Activated T-helper 9 cell treated with anti-CD3 and anti-CD28 coated beads, Interleukin-2, amount 50 U/mL, for 16 hours (primary cell): ENCODE measurements at places on chromosomes 4 and X.

DNA sequence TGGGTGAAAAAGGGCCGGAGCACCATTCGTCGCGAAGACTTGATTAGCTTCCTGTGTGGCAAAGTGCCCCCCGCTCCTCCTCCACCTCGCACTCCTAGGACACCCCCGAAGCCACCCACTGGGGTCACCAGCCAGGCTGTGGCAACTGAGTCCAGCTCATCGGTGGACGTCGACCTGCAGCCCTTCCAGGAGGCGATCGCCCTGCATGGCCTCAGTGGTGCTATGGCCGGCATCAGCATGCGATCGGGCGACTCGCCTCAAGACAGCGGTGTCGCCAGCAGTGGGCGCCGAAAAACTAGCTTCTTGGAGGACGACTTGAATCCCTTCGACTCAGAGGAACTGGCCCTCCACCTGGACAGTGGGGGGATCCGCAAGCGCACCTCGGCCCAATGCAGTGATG lies 126.8 kb upstream of the CXorf66 start:
- no peak for DNase-seq

DNA sequence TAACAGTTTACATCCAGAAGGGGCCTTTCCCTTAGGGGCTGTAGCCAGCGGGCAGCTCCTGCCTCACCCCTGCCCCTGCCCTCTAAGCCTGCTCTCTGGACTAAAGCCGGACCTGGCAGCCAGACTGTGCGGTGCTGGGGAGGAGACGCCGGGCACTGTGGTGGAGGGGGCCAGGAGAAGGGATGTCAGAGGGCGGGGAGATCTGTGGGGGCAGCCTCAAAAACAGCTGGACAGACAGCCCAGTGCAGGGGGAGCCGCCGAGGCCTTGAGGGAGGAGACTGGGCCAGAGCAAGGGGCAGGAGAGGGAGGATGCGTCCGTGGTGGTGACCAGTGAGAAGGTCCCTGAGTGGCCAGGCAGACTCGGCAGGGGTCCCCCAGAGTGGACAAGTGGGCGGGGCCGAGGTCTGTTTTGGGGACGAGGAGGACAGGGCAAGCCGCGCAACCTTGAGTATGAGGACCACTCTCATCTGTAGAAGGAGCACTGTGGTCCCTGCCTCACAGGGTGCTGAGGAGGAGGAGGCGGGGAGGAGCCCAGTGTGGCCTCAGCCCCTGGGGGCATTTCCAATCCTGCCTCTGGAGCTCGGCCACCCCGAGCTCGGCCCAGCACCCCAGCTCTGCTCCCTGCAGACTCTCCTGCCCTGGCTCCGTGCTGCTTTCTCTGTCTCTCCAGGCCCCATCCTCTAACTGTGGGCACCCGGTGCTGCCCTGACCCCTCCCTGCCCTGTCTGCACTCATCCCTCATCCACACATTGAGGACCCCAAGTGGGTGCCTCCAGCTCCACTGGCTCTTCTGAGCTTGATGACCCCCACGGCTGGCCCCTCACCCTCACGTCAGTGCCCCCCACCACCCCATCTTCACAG lies 59.2 kb upstream of the NKX1-1 start:
- DNase-seq, result no peak

- no peak for DNase-seq
Measured at GRCh38 chr4:153884325-153884724, 95.4 kb upstream of the SFRP2 start.

- no peak for DNase-seq
Measured at GRCh38 chrX:9612146-9612505, 147.3 kb downstream of the TBL1X start.

DNA sequence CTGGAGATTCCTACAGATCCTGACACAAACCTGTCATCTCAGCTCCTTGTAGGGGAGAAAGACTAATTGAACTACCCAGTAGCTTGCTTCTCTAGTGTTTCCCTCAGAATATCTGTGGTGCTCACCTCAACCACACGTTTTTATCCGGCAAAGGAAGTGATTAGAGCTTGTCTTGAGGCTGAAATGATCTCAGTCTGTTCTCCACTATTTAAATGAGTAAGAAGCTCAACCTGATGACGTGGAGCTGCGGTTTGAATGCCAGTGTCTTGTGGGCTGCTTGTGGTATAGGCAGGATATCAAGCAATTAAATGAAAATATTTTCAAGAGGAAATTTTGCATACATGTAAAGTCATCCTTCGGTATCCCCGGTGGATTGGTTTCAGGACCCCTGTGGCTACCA lies 270.2 kb downstream of the TLL1 start:
- no peak for DNase-seq

- DNase-seq, result no peak
Measured at GRCh38 chrX:101552714-101553113, 2.4 kb downstream of the ARMCX1 start.

DNA sequence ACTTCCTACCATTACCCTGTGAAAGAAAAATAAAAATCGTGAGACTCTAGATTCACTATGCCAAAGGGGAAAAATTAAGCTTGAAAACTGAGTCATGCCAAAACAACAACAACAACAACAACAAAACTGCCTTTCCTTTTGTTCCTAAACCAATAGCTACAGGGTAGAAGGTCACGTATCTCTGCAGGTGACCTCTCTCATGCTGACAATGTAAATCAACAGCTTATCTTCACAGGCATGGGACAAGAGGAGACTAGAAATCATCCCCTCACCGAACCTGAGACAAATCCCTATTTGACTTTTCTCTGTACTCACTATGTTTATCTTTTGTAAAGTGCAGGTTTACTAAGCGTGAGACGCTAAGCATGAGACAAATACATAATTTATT lies 20.5 kb upstream of the AADAT start:
- no peak for DNase-seq

DNA sequence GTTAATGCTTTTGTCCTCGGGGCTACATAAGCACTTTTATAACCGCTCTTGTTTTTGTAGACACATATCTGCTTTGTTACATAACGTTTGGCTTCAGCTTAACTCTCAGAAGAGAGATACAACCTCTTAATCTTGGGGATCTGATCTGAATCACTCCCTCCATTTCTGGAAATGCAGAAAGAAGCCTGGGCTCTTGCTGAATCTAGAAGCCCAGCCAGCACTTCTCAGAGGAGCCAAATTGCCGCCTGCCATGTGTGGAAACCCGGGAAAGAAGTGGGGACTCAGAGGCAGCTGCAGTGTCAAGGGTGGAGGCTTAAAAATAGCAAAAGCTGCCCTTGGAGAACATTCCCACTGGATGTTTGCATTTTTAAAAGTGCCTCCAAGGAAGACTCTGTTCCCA lies 69.3 kb upstream of the LDB2 start:
- DNase-seq, result no peak

DNA sequence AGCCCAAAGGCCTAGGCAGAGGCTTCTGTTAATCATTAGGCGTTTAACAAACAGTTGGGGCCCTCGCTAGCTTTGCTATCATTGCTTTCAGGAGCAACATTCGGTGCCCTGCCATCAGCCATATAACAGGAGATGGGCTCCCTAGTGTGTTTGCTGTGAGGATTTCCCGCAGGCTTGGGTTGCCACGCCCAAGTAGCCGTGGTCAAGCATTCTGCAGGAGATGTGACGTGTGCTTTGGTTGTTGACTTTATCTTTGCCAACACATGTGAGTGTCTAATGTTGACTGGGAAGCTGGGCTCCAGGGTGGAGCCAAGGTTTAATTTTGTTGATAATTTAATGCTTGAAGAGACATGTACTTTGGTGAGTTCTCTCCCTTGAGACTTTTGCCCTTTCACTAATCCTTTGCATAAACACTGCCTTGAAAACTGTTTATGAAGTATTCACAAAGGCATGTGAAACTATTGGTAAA lies 184.6 kb upstream of the KIT start:
- no peak for DNase-seq

- no peak for DNase-seq
Measured at GRCh38 chrX:44529310-44529709, 13.3 kb downstream of the FUNDC1 start.

GRCh38 chrX:136662104-136662503 lies 14.1 kb downstream of the CD40LG start:
- no peak for DNase-seq

DNA sequence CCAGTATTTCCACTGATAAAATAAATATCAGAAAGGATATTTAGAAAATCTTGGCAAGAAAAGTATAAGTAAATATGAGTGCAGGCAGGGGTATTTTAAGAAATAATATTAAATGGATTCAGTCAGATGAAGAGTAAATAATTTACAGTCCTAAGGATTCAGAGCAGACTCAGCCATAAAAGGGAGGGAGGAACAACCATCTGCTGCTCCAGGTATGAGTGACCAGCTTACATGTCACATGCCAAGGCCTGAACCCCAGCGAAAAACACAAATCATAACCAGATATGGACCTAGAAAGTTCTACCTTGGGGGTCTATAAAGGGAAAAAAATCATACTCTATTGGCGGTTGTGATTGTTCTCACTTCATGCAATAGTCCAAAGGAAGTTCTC lies 166.8 kb downstream of the COL4A6 start:
- no peak for DNase-seq

DNA sequence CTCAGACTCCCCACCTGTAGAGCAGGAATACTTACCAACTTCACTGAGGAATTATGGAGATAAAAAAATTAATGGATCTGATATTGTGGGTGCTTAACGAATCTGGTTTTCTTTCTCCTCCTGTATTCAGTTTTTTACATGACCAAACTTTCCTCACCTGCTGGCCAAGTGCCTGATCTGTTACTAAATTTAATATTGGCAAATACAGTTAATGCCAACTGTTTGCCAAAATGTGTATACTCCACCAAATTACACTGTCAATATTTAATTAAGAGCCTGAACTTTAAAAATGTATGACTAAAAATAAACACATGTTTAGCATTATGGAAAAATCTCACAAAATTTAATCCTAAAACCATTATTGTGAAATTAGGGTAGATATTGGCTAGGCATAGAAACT lies 3.3 kb downstream of the PGRMC2 start:
- DNase-seq, result no peak

- DNase-seq, result no peak
Measured at GRCh38 chr4:14877246-14878225, 124.7 kb upstream of the CPEB2 start.

- DNase-seq, result no peak
Measured at GRCh38 chr4:6208416-6208815, 8.1 kb upstream of the JAKMIP1 start.

- DNase-seq, result peak; percentile 9
Measured at GRCh38 chr4:183348706-183349659, 26.8 kb upstream of the CLDN24 start.

DNA sequence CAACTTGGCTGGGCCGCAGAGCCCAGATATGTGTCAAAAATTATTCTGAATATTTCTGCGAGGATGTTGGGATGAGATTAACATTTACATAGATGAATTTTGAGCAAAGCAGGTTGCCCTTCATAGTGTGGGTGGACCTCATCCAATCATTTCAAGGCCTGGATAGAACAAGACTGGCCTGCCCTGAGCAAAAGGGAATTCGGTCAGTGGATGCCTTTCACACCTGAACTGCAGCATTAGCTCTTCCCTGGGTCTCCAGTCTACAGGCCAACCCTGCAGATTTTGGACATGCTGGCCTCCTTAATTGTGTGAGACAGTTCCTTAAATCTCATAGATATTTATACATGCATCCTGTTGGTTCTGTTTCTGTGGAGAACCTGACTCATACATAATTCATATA lies 32.4 kb upstream of the SLC10A4 start:
- no peak for DNase-seq

DNA sequence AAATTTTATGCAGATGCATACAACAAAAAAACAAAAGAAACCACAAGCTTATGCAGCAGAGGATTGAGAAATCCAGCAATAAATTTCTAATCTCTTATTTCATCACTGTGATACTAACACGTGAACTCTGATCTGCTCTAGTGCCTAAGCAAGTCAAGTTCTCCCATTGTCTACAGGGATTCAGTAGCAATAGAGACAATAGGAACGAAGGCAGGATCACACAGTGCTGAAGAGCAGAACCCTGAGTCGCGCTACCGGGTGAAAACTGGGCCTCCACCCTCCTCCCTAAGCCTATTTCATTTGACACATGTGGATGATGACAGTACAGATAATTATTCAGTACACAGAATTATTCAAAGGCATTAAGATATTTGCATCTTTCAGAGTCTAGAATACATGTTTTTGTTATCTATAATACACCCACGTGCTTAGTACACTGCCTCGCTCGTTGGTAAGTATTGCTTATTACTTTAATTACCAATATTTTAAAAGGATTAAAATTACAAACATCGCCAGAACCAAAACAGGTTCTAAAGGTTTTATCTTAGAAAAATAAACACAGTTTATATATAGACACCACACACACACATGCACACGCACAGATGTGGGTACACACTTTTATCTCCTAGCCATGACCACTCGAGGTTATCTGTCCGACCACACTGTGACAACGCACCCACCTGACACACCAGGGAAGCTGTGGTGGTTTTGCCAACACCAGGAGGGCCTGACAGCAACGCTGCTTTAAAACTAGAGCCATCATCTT lies 60.1 kb downstream of the RFC1 start:
- DNase-seq, result no peak

GRCh38 chr4:8238036-8238511 lies 31.5 kb upstream of the HTRA3 start:
- no peak for DNase-seq

- no peak for DNase-seq
Measured at GRCh38 chr4:7638489-7638888, 203.8 kb upstream of the PSAPL1 start.

- no peak for DNase-seq
Measured at GRCh38 chr4:88144866-88145300, 13.6 kb downstream of the ABCG2 start.

DNA sequence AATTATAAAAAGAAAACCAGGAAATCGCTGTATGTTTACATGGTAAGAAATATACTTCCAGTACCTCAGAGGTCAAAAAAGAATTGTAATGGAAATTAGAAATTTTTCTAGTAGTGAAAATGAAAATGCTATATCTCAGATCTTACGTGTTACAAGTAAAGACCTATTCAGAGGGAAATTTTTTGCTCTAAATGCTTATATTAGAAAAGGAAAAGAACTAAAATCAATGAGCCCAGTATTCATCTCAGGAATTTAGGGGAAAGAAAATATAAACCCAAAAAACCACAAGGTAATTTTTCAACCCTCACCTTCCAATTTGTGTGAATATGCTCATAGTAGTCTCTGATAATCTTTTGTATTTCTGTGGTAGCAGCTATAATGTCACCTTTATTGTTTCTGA lies 145.6 kb downstream of the RAP1GDS1 start:
- DNase-seq, result no peak

GRCh38 chr4:129098531-129099001 lies 2.6 kb downstream of the C4orf33 start:
- DNase-seq, result no peak

DNA sequence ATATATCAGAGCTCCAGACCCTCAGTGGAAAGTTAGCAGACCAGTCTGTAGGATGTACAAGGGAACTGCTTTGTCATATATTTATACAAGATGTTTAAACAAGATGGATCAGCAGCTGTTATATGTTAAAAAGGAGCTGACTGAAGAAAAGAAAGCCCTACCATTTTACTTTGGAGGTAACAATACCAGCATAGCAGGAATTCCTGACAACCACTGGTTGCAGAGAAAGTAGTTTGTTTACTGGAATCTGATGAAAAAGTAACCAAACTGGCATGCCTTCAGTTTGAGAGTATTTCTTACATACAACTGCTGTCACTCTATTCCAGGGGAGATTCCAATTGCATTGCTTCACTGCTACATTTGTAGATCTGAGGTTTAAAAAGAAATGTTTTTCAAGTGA lies 49.5 kb upstream of the GABRQ start:
- no peak for DNase-seq
